ENCODE measurements at places on chromosomes 7 and 10.

- DNase-seq: no peak
Measured at GRCh38 chr7:115631782-115632181, 398.8 kb downstream of the TFEC start.

GRCh38 chr7:38977685-38978084 lies at the start of gene POU6F2:
Gene POU6F2 (plus strand): TSS chr7:38977909. CDS start chr7:38977954, 45 bp downstream.
- DNase-seq: no peak

DNA sequence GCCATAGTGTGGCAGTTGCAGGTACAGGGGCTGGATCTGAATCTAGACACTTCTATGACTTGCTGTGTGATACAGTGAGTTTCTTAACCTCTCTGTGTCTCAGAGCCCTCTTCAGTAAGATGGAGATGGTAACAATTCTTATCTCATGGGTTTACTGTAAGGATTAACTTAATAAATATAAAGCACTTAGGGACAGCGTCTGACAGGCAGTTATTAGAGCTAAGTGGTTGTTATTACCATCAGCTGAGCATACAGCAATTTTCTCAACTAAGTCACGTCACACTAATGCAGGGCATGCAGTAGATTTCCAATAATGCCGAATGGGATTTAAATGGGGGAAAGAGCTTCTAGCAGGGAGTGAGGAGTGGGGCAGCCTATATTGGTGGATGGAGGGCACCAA lies 162.6 kb downstream of the SH2D4B start:
- DNase-seq: no peak

DNA sequence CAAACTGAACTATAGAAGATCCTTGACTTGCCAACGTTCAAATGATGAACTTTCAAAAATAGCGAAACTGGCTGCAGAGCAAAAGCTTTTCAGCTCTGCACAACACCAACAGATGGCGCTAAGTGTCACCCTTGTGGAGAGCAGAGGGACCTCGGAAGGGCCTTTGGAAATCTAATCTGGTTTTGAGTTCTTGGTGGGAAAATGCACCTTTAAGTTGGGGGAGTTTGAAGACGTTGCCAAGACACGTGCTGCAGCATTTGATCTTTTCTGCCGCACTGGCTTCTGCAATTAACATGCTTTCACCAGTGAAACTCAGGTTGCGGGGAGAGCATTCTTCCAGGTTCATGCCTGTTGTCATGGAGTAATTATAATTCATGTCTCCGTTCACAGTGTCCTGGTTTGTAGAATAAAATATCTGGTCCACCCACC lies 26.3 kb upstream of the WDR11 start:
- DNase-seq: no peak

GRCh38 chr10:114239117-114239993 lies at the start of gene VWA2:
Gene VWA2 (plus strand): TSS chr10:114239254. CDS start chr10:114248714, 9,460 bp downstream.
- no peak for DNase-seq

DNA sequence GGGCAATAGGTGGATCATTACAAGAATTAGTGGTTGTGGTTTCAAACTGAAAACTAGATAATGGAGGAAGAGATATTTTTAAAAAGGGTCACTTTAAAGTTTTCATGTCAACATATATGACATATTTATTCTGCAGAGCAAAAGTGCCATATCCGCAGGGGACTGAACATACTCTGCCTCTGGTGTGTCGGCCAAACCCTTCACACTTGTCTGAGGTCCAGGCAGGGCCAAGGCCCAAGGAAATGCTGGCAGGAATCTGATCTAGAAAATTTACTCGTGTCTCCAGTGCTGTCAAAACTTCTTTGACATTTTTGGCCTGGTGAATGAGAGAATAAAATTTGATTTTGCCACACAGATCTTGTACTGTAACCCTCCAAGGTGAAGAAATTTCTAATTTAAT lies 562.3 kb downstream of the CCSER2 start:
- DNase-seq: no peak

DNA sequence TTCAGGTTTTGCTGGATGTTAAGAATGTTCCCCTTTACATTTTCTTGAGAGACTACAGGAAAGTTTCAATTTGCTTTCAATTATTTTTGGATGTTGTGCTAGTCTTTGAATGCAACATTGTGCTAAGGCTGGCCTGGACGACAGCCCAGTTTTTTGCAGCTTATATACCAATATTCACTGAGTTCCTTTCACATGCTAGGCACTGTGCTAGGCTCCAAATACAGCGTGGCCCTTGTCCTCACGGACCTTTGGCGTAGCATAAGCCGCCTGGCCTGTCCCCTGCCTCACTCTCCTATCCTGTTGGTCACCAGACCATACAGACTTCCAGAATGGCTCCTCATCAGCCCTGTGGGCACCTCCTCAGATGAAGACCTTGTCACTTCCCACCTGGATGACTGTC lies 19.5 kb upstream of the HSPA12A start:
- peak; percentile 42 for DNase-seq
